HuH-7.5 (cell line): ENCODE measurements at places on chromosomes 1 and 21.

DNA sequence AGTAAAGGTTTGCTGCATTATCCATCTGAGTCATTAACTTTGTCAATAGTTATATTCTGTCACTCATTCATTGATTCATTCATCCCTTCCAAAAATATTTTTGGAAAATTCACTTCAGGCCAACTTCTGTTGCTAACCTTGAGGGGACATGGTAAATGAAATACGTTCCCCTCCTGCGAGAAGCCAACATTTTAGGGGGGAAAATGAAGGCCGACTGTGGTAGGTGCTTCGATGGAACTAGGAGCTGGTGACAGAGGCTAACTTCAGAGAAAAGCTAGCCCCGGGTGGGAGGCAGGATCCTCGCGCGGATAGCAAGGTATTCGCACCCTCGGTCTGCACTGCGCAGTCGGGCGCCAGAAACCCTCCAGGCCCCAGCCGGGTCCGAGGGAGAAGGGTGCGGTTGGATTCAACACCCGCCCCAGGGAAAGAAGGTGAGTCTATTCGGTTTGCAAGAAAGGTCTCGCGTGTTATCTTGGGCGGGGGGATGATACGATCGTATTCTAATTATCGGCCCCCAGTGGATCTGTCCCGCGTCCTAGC is 646 bp upstream of the RRP15 start:
- DNase-seq = peak; percentile 37

- DNase-seq = no peak
Measured at GRCh38 chr1:80293818-80294217, 1287.3 kb upstream of the ADGRL4 start.

- DNase-seq = peak; percentile 37
Measured at GRCh38 chr1:167926486-167926997, 9.9 kb upstream of the DCAF6 start.

GRCh38 chr1:182974506-182975191 is 21.7 kb upstream of the SHCBP1L start:
- DNase-seq = no peak

- no peak for DNase-seq
Measured at GRCh38 chr1:174660476-174660875, 212.7 kb downstream of the GPR52 start.

DNA sequence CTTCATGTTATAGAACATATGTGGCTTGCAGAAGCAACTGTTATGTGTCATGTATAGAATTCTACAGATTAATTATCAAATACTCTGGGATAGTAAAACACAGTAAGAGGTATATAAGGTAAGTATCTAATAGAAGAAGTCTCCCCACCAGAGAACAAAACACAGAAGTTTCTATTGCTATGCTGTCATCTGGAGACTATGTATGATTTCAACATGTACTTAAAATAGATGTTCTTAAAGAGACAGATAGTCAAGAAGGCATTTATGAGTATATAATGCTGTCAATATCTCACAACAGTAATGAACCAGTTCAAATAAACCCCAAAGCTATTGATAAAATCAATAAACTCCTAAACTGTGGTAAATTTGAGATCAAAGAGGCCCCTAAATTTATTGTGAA is 8.1 kb upstream of the ADCY10 start:
- DNase-seq = no peak

DNA sequence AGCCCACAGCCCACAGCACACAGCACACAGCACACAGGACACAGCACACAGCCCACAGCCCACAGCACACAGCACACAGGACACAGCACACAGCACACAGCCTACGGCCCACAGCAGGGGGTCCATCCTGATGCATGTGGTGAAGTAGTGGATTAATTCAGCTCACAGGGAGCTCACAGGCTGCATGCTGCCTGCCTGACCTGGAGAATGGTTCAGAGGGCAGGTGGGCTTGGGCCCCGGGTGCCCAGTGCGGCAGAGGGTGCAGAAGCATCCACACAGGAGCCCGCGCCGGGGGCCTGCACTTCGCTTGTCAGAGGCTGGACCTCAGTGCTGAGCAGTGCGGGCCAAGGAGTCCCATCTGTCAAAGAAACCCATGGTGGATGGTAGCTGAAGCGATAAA is 21.1 kb upstream of the AJAP1 start:
- DNase-seq = no peak

DNA sequence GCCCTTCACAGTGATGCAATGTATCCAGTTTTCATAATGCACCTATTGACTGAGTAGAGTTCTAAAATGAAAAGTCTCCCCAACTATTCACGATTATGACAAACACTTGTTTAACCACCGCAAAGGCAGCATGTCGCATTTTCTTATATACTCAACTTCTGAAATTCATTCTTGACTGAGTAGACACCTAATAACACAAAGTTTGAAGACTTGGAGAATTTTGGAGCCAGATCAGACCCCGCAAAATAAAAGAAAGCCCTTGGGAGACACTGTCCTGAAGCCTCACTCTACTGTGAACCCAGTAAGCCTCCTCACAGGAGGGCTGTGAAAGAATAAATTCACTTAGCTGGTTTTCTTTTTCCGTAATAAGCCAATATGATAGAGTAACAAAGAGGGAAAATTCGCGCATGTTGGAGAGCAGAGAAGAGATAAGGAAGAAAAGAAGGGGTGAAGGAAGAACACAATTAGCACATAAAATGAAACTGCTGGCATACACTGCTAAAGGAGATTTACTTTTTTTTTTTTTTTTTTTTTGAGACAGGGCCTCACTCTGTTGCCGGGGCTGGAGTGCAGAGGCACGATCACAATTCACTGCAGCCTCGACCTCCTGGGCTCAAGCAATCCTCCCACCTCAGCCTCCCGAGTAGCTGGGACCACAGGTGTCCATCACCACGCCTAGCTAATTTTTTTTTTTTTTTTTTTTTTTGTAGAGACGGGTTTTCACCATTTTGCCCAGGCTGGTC is 492 bp upstream of the COLGALT2 start:
- DNase-seq = no peak

- DNase-seq = no peak
Measured at GRCh38 chr1:24481843-24482610, 20.6 kb upstream of the RCAN3 start.

DNA sequence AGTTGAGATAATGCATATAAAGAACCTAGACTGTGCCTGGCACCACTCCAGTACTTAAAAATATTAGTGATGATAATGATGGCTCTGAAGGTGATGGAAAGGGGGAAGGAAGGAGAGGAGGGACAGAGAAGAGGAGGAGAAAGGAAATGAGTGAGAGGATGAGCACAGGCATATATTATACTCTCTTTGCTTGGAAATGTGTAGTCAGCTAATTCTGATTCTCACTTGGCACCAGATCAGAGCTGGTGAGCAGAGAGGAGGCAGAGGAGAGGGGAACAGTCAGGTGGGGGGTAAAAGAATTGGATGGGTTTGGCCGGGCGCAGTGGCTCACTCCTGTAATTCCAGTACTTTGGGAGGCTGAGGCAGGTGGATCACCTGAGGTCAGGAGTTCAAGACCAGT is 24.3 kb upstream of the MYOC start:
- no peak for DNase-seq

DNA sequence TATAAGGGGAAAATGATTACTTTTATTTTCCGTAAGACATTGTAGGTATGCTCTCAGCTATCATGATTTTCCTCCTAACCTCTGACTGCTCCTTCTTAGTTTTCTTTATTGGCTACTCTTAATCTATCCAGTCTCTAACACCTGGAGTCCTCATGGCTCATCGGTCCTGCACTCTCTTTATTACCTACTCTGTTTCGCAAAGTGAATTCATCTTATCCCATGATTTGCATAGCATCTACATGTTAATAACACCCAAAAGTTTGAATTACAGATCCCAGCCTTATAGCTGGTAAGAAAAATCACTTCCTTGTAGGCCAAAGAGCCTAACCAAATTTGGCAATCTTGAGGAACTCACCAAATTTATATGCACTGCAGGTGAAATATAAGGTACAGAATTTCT is 136.3 kb downstream of the CDC42BPA start:
- no peak for DNase-seq

DNA sequence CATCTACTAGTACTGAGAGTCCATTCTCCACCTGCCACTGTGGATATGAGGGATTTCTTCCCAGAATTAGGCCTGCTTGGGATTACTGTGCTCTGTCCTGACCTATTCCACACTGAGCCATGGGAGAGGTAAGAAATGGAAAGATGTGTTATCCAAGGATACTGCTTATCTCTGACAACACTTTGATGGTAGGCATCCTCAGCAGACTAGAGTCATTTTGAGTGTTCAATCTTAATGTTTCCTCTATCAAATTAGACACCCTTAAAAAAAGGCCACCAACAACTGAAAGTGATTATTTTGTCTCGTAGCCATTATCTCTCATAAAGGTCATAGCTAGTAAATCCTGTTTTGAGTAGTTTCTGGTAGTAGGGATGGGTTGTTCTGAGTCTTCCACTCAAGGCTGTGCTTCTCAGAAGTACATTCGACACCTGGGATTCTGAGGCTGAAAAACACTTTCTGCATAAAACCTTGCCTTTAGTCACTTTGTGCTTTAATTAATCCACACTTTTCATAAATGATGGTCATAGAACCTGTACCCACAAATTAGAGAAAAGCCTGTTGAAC is 8.8 kb downstream of the ATPAF1 start:
- DNase-seq = no peak

- DNase-seq = no peak
Measured at GRCh38 chr1:69914976-69915765, 290.2 kb downstream of the LRRC40 start.

- DNase-seq = peak; percentile 73
Measured at GRCh38 chr1:92484472-92485380, 2.0 kb downstream of the GFI1 start.

- DNase-seq = no peak
Measured at GRCh38 chr1:203599875-203600781, 26.5 kb upstream of the ATP2B4 start.

GRCh38 chr1:247411621-247412327 is 4.2 kb upstream of the NLRP3 start:
- no peak for DNase-seq

GRCh38 chr1:13823936-13824335 is 123.9 kb downstream of the PRDM2 start:
- DNase-seq = no peak

DNA sequence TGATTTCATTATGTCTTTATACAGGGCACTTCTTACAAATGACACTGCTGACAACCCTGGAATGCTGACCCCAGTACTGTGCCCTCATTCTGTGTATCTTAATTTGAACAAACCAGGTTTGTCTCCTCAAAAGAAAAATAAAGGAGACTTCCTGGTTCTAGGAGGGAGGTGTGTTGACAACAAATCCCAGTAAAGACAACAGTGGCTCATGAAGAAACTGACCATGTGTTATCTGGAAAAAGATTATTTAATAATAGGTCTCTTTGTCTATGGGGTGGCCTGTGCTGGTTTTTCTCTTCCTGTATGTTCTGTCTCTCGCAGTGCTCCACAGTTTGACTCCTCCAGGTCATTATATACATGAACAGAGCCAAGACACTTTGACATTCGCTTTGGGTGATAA is 454.6 kb downstream of the LMO4 start:
- DNase-seq = no peak

DNA sequence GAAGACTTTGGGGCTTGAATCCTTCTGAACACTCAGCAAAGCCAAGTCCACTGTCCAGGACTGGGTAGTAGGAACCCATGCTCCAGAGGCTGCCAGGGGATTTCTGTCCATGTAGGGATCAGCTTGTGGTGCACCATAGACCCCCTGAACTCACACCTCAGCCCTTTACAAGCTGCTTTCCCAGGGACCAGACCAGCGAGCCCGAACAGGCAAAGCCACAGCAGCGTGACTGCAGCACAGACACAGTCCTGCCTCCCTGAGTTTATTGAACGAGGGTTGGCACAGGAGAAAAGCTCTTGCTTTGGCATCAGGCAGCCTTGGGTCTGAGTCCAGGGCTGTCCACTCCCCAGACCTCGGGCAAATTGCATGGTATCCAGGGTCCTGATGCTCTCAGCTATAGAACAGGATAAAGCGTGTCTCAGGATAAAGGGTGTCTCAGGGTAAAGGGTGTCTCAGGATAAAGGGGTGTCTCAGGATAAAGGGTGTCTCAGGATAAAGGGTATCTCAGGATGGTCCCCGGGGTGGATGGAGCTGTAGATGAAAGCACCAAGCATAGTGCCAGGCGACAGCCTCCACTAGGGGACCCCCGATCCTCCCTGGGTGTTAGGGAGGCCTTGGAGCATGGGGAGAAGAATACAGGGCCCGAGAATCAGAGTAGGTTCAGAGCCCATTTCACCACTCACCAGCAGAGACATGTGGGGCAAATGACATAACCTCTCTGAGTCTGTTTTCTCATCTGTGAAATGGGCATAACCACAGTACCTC is 648.8 kb downstream of the NPHP4 start:
- DNase-seq = no peak

DNA sequence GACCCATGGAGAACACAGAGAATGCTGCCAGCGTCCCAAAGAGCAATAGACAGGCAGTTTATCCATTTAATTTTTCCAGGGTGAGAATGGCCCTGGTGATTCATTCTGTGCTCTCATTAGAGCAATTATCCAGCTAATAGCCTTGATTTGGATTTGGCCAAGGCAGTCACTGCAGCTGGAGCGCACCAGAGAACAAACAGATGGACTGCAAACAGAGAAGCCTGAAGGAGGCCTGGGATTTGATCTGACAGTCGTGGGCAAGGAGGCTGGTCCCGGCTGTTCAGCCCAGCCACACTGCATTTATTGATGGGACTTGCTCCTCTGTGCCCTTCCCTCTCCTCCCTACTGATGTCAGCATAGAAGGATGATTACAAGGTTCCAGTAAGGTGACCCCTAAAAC is 353.9 kb upstream of the C1orf174 start:
- no peak for DNase-seq

GRCh38 chr21:46295177-46295770 is 9.1 kb downstream of the YBEY start:
- no peak for DNase-seq

GRCh38 chr1:150829751-150830150 is 21.7 kb upstream of the CTSK start:
- DNase-seq = no peak

GRCh38 chr1:57353654-57354053 is 70.2 kb downstream of the DAB1 start:
- DNase-seq = no peak

GRCh38 chr21:18940791-18941190 is 537.2 kb upstream of the TMPRSS15 start:
- DNase-seq = no peak

DNA sequence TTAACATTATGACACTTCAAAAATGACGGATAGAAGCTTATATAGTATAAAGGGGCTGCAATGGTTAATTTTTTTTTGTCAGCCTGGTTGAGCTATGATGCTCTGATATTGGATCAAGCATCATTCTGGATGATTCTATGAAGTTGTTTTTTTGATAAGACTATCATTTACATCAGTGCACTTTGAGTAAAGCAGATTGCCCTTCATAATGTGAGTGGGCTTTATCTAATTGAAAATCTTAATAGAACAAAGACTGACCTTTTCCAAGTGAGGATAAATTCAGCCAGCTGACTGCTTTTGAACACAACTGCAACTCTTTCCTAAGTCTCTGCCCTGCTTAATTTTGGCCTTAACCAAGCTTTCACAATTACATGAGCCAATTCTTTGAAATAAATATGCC is 1476.2 kb downstream of the NCAM2 start:
- no peak for DNase-seq
